Mammary epithelial cell (primary cell): ENCODE measurements at places on chromosomes 6 and 20. TPM values are rescaled to one million over a fixed set of nuclear protein-coding genes. Genes with fewer than 3 reads are reported as not detected.
A peak's percentile ranks its signal among the peaks of the same experiment; 100 is the strongest.

- DNase-seq, result no peak
These were observed 93.5 kb downstream of the ESR1 start for GRCh38 chr6:151901009-151901411.

DNA sequence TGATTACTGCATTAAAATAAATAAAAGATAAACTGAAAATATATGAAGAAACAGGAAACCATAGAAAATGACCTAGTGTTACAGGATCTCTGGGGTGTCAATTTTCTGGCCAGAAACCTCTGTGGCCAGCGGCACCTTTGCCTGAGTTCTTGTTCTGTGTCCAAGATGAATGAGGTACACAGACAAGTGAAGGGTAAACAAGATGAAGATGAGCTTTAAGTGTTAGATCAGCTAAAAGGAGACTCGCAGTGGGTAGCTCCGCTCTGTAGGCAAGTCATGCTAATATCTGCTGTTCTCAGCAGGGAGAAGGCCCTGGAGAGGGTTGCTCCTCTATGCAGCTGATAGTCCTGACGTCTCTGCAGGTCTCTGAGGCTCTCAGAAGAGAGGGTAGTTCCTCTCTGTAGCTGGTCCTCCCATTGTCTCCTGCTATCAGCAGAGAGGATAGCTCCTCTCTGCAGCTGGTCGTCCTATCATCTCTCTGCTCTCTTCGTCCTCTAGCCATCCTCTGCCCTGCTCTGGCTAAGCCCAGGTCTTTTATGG lies 35.9 kb upstream of the TBC1D22B start:
- no peak for DNase-seq

GRCh38 chr6:708237-708598 lies 15.3 kb upstream of the EXOC2 start:
- no peak for DNase-seq

GRCh38 chr6:89630488-89630887 lies 8.1 kb downstream of the LYRM2 start:
- DNase-seq, result no peak

CST5 gene
- polyA plus RNA-seq, result 0.14 TPM

DNA sequence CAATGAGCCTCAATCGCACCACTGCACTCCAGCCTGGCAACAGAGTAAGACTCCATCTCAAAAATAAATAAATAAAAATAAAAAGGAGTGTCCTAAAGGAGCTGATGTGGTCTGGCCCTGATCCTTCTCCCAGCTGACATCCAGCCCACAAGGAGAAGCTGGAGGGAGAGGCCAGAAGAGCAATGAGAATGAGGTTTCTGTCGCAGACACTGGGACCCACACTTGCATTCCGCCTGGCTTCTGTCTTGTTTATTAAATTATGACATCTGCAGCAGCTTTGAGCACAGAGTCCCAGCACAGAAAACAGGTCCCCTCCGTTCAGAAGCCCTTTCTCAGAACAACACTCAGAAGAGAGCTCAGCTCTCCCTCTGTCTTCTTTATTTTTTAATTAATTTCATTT lies 10.3 kb upstream of the E2F1 start:
- DNase-seq, result no peak

BPIFB2 gene
- polyA plus RNA-seq, result not detected

PDE7B gene
- polyA plus RNA-seq, result not detected

DNA sequence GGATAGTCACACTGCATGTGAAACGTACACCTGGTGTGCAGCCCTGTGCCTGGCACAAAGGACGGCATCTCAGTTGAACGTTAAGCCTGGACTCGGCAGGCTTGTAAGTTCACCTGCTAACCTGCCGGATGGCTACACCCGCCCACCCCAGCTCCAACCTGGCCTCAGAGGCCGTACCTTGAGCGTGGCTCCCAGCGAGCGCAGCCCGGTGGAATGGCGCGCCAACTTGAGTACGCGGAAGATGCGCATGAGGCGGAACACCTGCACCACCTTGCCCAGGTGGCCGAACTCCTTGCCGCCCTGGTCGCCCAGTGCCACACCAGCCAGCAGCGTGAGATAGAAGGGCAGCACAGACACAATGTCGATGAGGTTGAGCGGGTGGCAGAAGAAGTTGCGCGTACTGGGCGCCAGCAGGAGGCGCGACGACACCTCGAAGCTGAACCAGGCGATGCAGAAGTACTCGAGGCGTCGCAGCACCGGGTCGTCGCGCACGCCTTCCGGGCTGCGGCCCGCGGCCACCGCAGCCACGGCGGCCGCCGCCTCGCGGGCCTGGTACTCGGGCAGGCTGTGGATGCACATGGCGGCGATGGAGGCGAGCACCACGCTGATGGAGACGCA lies 3.3 kb downstream of the KCNS1 start:
- DNase-seq, result no peak

DNA sequence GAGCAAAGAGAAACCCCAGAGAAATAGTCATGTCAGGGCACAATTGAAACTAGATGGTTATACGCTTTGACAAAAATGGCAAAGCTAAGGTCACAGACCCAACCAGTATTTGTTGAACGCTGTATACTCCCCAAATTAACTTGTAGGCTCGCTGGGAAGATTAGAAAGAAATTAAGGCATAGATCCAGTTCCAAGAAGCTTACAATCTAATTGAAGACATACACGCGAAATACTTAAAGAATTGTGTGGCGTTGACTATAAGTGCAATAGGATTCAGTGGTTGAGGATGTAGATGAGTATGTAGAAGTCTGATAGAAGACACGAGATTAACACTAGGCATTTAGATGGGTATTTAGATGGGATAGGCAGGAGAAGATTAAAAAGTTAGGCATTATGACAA lies 525 bp downstream of the FAM229B start:
- DNase-seq, result no peak

- no peak for DNase-seq
These were observed 1.1 kb upstream of the TCF15 start for GRCh38 chr20:611047-611842.

RNF39 gene
- 3.3 TPM for polyA plus RNA-seq

- no peak for DNase-seq
These were observed 8.9 kb downstream of the EHMT2 start for GRCh38 chr6:31888276-31889258.

GRCh38 chr6:135412761-135413160 lies 84.8 kb downstream of the AHI1 start:
- peak; percentile 1 for DNase-seq

TUBB1 gene
- 0.01 TPM for polyA plus RNA-seq

GRCh38 chr20:60113024-60113724 lies 155.0 kb downstream of the CDH26 start:
- no peak for DNase-seq

GRCh38 chr20:52497731-52498130 lies 306.2 kb upstream of the ZFP64 start:
- DNase-seq, result no peak

DNA sequence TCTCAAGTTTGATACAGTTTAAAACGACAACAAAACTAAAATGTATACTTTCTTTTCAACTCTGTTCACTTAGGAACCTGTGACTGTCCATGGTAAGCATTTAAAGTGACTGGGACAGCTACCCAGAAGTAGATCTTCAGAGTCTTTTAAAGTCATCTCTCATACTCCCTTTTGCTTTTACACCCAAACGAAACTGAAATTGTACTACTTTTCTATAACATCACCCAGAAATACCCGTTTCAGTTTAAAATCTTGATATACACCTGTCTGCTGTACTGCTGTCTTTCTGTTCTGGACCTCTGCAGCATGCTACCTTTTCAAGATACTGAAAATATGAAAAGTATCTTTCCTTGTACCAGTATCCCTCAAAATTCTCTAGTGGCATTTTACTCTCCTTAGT lies 170.4 kb upstream of the THEMIS start:
- no peak for DNase-seq

GRCh38 chr6:150006961-150007464 lies 18.3 kb downstream of the RAET1L start:
- no peak for DNase-seq

DNA sequence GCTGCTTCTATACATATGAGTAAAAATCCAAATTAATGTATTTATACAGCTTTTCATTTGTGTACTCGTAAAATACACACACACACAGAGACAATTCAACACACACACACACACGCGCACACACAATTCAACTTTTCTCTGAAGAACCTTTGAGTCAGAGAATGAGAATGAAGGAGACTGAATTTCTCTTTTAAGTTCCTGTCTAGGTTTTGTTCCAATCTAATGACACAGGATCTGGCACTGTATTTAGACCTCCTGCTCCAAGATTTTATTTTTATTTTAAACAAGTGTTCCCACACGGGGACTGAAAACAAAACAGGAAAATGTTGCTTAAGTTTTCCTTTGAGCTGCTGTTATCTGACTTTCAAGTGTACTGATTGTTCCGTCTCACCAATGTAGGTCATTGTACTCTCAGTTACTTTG lies 250.8 kb downstream of the LAMA2 start:
- no peak for DNase-seq
